ENCODE measurements at places on chromosomes 7 and 10.

GRCh38 chr7:10537764-10538163 is 435.9 kb upstream of the PHF14 start:
- no peak for DNase-seq

GRCh38 chr7:55162476-55162875 is 143.7 kb downstream of the EGFR start:
- DNase-seq: no peak

- no peak for DNase-seq
Measured at GRCh38 chr7:128814499-128814898, 15.7 kb upstream of the FLNC start.

DNA sequence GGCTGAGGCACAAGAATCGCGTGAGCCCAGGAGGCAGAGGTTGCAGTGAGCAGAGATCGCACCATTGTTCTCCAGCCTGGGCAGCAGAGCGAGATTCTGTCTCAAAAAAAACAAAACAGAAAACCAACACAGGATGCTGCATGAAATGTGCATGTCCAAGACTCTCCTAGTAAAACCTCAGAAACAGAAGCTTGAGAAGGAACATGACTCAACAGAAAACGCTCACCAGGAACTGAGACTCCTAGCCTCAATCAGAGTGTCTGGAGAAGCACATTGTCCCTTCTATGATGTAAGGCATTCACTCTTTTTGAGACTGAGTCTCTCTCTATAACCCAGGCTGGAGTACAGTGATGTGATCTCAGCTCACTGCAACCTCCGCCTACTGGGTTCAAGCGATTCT is 168.3 kb downstream of the MYOF start:
- DNase-seq: no peak
